Right hindlimb (tissue), 1 donor: ENCODE measurements at places on chromosomes 4 and X.

GRCh38 chrX:40243755-40244515 is 146.2 kb upstream of the BCOR start:
- DNase-seq: peak; percentile 21

- DNase-seq: no peak
Measured at GRCh38 chr4:153421941-153422340, 44.2 kb upstream of the TMEM131L start.

DNA sequence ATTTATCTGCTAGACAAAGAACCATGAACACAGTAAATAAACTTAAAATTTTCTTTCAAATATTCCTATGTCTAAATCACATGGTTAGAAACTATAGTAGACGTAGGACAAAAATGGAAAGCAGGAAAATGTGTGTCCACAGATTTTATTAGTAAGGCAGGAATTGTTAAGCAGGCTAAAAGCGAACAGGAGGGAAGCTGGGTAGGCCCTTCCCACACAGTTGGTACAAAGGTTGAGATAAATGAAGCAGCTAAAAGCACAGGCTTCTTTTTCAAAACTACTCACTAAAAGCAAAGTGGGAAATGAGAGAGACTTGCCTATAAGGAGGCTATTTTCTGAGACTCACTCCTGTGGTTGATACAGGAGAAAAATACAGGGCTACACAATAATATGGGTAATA is 108.1 kb upstream of the PABPC4L start:
- DNase-seq: no peak

DNA sequence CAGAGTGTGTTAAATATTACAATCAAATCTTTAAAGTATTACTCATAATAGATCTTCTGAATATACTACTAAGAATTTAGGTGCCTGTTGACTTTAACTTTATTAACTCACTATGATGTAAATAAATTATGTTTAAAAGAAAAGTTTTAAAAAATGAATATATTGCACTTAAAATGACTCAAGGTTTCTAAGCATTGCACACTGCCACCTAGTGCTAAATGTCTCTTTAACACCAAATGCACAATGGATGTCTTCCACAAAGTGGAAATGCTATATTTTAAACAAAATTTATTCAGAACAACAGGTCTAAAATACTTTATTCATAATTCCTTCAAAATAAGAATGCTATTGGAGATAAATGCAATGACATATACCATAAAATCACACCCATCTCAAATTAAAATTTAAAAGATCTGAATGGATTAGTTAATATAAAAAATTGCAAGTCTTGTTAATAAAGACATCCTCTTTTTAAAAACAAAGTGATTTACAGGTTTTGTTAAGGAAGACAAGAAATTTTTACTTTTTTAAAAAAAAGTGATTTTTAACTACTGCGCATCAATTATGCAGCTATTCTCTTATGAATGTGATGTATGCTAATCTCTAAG is 5.5 kb downstream of the INPP4B start:
- no peak for DNase-seq

- DNase-seq: peak; percentile 92
Measured at GRCh38 chrX:129905787-129906580, at the start of gene UTP14A. Gene UTP14A (plus strand): TSS chrX:129906164. CDS start chrX:129906211, 47 bp downstream.

DNA sequence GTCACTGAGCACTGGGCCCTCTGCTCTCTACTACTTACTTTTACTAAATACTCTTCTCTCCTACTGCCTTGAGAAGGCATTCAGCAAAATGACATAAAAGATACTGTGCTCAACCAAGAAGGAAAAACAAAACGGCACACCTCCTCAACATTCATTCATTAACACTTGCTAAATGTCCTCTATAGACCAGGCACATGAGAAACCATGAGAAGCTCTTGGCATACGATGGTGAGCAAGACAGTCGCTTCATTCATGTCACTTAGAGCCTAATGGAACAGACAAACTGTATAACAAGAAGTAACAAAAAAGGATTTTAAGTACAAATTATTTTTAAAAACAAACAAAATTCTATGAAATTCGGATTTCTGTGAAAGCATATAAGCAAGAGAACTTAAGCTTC is 38.7 kb downstream of the COL25A1 start:
- DNase-seq: no peak

DNA sequence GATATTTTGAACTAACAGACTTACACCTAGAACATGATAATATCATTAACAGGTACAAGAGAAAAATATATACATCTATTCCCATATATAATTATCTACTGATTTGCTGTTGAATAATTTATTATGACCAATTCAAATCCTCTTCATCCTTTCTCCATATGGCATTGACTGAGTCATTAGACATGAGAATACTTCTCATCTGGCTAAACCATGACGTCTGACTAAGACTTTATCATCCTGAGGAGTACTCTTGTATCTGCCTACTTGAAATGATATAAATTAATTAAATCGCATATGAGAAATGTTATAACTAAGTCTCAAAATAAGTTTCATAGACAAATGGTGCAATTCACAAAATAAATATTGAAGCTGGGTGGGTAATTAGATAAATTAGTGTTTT is 67.4 kb downstream of the EMCN start:
- no peak for DNase-seq

DNA sequence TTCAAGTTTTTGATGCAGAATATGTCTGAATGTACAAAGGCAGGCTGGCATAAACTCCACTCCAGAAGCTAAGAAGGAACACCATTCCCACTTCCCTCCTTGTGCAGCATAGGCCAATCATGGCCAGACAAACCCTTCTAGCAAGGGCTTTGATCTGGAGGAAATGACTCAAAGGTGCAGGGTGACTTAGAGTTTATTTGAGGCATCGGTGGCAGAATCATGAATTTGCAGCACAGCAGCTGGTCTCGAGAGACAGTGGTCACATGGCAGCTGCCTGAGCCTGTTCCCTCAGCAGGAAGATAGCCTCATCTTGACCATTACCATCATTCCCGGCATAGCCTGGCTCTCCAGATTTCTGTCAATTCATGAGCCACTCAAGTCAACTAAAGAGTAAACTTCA is 154.5 kb downstream of the ATP10D start:
- no peak for DNase-seq

- DNase-seq: no peak
Measured at GRCh38 chrX:39421006-39421405, 619.7 kb downstream of the MID1IP1 start.

DNA sequence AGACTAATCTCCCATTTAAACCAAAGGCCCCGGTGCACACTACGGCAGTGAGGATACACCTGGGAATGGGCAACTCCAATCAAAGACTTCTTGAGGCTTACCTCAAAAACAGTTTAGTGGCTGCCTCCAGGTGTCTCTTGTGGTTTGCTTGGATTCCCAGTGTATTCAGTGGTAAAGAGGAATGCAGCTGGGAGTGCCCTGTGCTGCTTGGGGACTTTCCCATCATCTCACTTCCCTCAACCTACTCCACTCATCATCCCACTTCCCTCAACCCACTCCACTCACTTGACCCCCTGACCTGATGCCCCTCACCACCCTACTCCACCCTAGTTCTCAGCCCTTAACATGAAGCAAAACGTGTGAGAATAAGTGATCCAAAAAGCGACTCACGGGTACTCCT is 177.3 kb upstream of the ETNPPL start:
- no peak for DNase-seq

GRCh38 chr4:25539241-25539640 is 116.4 kb upstream of the SLC34A2 start:
- no peak for DNase-seq

- DNase-seq: no peak
Measured at GRCh38 chrX:2650037-2650436, 41.1 kb upstream of the CD99 start.

GRCh38 chr4:121139533-121140222 is 24.4 kb downstream of the TNIP3 start:
- no peak for DNase-seq

DNA sequence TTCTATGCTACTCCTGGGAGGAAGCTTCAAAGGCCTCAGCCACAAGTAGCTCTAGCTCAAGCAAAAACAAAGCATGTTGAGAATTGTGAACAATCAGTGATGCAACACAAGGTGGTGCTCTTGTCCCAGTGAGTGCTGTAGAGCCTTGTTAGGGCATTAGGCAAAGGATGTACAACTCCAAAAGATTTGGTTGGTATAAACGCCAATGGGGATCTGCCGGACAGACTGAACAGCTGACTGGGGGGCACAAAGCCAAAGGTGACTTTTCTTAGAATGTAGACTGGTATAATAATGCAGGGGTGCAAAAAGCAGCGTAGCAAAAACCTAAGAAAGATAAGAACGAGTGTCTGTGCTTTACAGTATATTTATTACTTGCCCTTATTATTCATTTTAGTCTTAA is 62.6 kb upstream of the ALB start:
- peak; percentile 22 for DNase-seq

DNA sequence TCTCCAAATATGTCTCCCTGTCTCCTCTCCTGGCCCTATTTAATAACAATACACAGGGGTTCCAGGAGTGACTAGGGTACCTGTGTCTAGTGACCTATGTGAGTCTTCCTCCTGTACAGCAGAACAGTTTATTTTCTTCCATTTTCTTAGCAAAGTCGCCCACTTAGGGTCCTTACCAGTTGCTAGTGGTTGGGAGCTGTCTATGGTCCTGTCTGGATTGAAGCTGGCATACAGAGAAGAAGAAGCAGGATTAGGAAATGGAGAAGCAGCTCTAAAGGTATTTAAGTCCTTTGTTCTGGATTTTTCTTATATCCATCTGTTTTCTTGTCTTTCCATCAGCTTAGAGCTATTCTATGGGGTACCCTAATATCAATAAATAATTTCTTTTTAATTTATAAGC is 587.1 kb upstream of the CPEB2 start:
- no peak for DNase-seq

GRCh38 chrX:68180579-68180978 is 252.7 kb downstream of the OPHN1 start:
- no peak for DNase-seq

DNA sequence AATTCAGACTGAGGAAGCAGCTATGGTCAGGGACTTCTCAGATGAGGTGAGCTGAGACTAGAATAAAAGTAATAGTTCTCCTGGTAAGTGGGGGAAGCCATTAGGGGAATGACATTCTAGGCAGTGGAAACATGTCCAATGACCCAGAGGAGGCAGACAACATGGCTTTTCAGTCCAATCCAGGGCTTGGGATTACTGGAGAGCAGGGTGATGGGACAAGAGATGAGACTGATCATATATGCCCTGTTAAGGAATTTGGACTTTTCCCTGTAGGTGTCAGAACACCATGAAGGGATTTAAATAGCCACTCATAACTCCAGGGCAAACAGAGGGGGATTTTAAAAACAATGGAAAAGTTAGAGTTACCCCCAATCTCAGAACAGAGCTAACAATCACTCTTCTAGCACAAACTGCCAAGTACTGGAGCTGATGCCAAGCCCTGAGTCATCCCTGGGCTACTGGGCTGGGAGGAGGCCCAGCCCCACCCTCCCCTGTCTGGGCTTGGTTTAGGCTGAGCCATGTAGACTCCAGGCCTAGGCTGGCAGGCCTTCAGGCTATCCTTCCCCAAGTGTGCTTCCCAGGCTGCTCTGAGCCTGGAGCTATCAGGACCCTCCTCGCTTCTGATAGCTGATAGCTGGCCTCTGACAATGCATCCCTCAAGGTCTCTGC is 22.7 kb upstream of the MSN start:
- DNase-seq: peak; percentile 80

GRCh38 chr4:161573836-161574235 is 590.0 kb downstream of the FSTL5 start:
- no peak for DNase-seq

DNA sequence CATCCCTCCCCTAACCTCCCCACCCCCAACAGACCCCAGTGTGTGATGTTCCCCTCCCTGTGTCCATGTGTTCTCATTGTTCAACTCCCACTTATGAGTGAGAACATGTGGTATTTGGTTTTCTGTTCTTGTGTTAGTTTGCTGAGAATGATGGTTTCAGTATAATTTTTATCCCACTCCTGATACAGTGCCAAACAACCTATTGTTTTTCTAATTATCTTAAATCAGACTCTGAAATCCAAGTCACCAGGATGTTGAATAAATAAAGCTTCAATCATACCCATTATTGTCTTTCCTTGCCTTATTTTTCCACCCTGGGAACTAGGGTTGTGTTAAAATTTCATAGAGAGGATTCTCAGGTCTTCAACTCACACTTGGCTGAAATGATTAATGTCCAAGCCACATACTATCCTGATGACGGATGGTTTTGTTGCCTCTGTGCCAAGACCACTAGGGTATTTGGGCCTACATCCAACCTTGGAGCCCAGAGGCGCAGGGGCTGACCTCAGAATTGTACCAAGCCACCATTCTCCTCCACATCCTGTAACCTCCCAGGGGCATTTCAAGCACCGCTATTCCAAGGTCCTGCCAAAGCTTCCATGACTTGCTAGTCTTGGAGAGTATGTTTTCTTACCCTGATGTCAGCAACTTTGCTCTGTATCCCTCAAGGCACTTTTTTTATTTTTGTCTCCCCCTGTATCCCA is 332.4 kb downstream of the ARHGAP24 start:
- peak; percentile 82 for DNase-seq

DNA sequence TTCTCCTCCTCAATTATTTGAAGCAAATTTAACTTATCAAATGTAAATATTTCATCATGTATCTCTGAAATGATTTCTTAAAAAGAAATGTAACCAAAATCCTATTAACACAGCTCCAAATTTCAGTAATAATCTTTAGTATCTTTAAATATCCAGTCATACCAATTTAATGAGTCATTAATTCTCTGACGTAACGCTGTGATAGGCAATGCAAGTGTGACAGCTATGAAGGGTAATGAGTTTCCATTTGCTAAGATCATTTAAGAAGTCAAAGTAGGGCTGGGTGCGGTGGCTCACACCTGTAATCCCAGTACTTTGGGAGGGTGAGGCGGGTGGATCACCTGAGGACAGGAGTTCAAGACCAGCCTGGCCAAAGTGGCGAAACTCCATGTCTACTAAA is 15.6 kb downstream of the RPS3A start:
- no peak for DNase-seq

DNA sequence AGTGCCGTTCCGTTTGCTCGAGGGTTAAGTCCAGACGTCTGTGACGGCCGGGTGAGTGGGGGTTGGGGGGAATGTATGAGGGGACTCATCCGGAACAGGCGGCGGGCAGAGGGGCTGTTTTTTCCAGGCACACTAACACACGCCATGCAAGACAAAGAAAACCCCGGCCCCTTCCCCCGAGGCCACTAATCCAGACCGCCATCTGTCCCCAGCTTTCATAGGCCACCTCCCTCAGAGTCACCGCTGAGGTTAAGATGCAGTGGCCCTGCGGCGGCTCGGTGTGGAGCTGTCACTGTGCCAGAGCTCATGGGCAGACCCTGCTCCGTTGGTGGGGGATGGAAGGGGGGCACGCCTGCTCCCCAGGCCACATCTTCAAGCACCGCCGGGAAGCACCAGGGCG is 34.1 kb downstream of the SORCS2 start:
- no peak for DNase-seq

DNA sequence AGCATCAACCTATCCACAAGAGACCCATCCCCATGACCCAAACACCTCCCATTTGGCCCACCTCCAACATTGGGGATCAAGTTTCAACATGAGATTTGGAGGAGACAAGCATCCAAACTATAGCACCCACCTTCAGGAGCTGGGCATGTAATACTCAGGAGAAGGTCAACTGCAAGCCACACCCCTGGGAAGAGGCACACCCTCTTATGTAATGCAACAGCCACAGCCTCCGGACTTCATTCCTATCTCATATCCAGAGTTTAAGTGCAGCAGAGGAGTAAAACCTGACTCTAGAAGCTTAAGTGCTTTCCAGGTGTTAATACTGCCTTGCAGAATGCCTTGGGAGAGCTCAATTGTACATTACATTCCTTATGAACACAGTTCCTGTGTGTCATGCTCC is 197.4 kb downstream of the PTTG2 start:
- no peak for DNase-seq
